NCI-H1048 (cell line): ENCODE measurements at places on chromosomes 7 and 10.

- no peak for DNase-seq
Observed at GRCh38 chr7:78535655-78536054, 737.1 kb downstream of the PHTF2 start.

- DNase-seq: no peak
Observed at GRCh38 chr10:71433768-71434744, 37.3 kb downstream of the CDH23 start.

DNA sequence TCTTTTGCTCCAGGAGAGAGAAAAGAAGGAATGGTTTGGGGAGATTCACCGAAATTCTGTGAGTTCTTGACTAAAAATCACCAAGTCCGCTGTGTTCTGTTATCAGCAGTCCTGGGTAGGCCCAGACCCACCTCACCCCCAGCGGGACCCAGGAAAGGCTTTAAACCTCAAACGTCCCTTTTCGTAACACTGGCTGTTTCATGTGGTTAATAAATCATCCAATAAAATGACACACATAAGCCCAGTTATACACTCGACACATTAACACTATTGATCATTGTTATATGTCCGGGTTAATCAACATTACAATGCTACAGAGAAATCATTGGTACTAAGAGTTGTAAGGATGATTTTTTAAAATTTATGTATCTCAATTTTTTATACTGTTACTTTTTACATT, 25.2 kb downstream of the DIP2C start:
- no peak for DNase-seq

DNA sequence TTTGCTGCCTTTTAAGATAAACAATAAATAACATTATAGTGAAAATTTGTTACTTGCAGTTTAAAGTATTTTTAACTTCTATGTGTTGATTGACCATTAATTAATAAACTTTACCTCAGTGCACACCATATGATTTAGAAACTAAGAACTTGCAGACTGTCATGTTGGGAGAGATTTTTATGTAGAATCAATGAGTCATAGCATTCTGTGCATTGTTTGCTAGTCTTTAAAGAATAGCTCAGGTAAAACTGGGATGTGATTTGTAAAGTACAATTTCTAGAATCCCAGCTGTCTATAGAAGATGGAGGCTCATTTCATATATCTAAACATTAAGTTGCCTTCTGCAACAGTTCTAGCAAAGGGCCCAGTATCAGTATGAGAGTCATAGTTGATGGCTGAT, 199.6 kb upstream of the SEMA3A start:
- DNase-seq: no peak

DNA sequence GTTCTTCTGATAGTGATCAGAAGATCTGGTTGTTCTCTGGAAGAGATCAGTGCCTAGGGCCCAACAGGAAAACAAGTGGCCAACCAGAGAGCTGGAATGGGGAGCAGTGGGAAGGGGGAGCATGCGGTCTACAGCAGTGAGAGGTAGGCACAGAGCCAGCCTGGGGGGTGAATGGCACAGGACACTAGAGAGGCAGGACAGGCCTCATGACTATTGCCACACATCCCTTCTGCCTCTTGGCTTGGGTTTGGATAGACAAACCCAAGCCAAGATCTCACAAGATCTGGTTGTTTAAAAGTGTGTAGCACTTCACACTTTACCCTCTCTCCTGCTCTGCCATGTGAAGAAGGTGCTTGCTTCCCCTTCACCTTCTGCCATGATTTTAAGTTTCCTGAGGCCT, 224.4 kb downstream of the ARHGAP12 start:
- DNase-seq: no peak

- DNase-seq: no peak
Observed at GRCh38 chr10:100027416-100027815, 17.7 kb upstream of the DNMBP start.

GRCh38 chr7:141231018-141231792, 157.3 kb downstream of the TMEM178B start:
- no peak for DNase-seq

DNA sequence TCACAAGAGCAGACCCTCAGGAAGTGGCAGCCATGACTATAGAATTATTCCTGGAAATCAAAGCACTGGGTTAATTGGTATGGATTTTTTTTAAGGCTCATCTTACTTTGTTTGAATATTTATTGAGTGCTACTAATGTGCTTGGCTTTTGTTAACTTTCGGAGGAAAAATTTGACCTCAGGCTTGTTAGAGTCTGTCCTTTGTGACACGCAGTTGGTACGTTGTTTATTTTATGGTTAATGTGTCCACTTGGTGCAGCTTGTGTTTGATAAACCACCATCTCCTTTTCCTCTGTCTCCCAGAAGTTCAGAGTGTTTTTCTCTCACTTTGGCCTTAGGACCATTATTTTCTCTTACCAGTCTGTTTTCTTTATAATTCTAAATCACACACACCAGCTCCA, 268.6 kb downstream of the SDK1 start:
- DNase-seq: no peak

DNA sequence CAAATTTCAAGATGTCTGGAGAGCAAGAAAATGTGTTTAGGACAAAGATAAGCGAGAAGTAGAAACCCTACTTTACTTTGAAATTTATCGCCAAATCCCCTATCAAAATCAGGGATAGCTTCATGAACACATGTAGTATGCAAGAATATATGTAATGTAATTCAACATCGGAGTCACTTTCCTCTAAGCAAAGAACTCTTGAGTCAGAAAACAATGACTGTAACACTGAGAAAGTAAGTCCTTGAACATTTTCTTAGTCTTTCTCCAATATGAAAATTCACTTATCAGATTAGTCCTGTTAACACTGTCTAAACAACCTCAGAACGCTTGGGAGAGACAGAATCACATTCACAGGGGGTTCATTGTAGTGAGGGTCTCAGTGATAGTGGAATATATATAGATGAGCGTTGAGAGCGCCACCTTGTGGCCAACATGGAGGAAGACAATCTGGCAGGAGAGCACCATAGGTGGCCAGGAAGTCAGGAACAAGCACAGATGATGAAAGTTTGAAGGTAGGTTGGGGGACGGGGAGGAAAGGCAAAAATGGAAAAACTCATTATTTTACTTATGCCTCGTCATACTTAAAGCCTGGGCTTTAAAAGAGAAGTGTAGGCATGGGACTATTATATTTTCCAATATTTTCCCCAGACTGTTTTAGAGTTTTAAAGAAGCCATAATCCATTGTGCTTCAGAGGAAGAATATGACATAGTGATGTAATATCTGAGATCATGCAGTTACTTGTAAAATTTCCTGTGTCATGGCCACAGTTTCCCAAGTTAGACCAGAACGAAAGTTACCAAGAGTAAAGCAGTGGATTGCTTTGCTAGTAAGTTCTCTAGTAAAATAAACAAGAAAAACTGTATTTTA, 115.5 kb upstream of the GNAI1 start:
- DNase-seq: no peak

DNA sequence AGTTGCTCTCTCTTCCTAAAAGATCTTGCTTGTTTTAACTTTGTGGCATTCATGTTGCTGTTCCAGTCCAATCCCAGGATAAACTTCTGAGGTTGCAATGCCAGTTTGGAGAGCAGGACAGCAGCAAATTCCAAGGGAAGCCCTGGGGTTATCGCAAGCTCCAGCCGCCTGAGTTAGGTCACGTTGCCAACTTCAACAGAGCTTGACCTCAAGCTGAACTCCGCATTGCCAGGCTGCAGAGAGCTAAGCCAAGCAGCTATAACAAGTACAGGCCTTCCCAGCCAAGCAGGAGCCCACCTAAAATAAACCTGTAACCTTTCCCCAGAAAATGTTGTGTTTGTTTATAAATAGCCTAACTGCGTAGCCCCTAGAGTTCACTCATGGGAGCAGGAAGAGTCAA, 138.9 kb upstream of the LYZL1 start:
- no peak for DNase-seq

DNA sequence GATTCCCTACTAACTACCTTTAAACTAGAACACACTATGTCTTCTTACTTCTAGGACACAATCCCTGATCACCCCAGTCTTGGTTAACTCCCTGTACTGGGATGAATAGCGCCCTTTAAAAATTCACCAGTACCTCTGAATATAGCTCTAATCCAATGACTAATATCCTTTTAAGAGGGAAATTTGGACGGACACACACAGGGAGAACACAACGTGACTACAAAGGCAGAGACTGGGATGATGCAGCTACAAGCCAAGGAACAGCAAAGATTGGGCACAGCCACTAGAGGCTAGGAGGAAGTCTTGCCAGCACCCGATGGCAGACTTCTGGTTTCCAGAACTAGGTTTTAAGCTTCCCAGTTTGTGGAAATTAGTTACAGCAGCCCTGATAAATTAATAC, 81.4 kb downstream of the MALSU1 start:
- no peak for DNase-seq

GRCh38 chr7:38168890-38169570, 9.0 kb upstream of the STARD3NL start:
- DNase-seq: no peak

- DNase-seq: no peak
Observed at GRCh38 chr10:93852476-93853095, 41.2 kb upstream of the SLC35G1 start.

DNA sequence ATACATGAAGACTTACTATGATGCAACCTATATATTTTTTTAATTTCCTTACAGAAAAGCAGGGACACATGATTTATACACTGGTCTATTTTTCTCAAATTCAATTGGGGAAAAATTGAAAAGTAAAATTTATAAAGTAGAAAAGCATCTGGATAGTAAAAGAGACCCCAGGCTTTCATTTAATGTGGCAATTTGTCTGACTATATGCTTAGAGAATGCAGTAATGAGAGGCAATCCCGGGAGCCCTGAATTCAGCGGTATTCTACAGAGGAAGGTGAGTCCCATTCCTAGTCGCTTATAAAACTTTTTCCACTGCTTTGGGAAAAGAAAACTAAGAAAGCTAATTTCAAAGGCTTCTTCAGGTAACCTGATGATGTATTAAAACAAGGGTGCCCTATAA, 167.1 kb downstream of the SEMA3D start:
- no peak for DNase-seq

DNA sequence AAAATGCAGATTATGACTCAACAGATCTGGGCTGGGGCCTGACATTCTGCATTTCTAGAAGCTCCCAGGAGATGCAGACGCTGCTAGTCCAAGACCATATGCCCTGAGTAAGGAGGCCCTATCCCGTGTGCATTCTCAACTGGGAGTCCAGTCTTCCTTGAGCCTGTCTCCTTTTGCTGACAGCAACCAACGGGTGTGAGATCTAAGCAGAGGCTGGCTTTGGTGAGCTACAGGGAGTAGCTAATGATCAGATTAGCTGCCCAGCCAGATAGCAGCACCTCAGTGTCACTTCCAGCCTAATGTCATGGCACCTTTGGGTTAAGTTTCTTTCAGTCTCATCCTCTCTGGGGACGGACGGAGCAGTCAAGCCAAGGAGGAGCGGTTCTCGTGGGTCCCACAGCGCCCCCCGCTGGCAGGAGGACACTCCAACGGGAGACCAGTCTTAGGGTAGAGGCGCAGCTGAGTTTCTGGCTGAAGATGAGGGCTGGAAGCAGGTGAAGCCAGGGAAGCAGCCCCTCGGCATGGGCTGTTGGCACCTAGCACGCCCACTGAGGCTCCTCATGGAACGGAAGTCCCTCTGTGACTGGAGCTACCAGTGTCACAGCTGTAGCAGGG, 154.0 kb downstream of the CCDC3 start:
- DNase-seq: no peak

- no peak for DNase-seq
Observed at GRCh38 chr7:131530137-131530536, 26.3 kb downstream of the PODXL start.

- DNase-seq: no peak
Observed at GRCh38 chr7:134703782-134704181, 57.1 kb downstream of the BPGM start.

DNA sequence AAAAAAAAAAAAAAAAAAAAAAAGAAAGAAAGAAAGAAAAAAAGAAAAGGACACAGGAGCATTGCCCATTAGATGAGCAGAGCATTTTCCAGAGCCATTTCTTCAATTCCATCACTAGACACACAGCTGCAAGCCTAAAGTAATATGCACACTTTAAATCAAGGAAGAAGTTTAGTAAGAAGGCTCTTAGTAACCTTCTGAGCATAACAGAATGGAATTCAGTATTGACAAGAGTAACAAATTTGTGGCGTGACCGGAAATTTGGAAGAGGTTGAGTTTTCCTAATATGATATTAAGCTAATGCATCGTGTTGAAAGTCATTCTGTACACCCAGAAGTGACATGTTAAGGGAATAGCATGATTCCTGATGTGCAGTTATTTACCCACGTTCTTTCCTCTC, 35.3 kb downstream of the SMURF1 start:
- no peak for DNase-seq

DNA sequence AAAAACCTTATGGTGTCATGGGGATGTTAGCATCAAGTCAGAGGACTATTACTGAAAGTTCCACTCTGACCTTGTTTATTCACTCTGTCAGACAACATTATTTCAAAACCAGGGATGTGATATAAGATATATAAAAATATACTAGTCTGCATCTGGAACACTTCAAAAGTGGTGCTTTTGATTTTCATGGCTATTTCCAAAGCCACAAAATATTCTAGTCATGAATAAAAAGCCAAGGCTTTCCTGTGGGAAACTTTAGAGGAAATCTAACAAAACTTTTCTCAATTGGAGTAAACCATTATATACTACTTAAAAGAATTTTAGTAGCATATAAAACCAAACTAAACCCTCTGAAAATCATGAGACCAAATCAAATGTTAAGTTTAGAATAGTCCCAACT, 205.2 kb downstream of the TMEM26 start:
- no peak for DNase-seq

- DNase-seq: no peak
Observed at GRCh38 chr7:77245015-77245755, 45.6 kb upstream of the FGL2 start.

DNA sequence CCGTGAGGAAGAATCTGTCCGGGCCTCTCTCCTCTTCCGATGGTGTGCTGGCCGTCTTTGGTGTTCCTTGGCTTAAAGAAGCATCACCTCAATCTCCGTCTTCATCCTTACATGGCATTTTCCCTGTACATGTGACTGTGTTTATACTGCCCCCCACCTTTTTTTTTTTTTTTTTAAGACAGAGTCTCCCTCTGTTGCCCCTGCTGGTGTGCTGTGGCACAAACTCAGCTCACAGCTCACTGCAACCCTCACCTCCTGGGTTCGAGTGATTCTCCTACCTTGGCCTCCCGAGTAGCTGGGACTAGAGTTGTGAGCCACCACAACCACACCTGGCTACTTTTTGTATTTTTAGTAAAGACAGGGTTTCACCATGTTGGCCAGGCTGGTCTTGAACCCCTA, 121.9 kb upstream of the C7orf33 start:
- no peak for DNase-seq

DNA sequence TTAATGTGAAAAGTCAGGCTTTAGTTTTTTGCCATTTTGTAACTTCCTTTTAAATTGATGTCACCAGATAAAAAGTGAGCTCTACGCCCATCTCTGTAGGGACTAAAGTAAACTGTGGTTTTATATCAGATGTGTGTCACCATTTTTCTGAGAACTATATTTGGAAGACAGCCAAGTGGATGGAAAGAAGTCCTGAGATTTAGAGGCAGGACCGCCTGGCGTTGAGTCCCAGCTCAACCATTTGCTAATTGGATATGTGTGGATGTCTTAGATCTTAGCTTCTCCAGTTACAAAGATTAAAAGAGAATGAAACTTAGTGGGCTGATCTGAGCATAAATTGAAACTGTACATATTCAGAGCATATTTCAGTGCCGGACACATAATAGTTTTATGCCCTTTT, 691.6 kb upstream of the CELF2 start:
- DNase-seq: no peak
